Psoas muscle (tissue), 8 donors: ENCODE measurements at places on chromosomes 2 and 18. TPM values are rescaled to one million over a fixed set of nuclear protein-coding genes. Genes with fewer than 3 reads are reported as not detected.

MARCO gene
- total RNA-seq, result 5.3 TPM

BMP10 gene
- 0.17 TPM for total RNA-seq

UPP2 gene
- total RNA-seq, result not detected

DPP10 gene
- not detected for total RNA-seq

AQP12B gene
- total RNA-seq, result not detected

ZNF396 gene
- total RNA-seq, result 0.78 TPM

STPG4 gene
- total RNA-seq, result not detected

TUBA3E gene
- total RNA-seq, result not detected

TCF23 gene
- total RNA-seq, result 0.20 TPM

TNFAIP6 gene
- total RNA-seq, result 0.71 TPM

SERPINB2 gene
- 0.20 TPM for total RNA-seq

MBOAT2 gene
- 1.4 TPM for total RNA-seq

CSRNP3 gene
- total RNA-seq, result 1.6 TPM

EPB41L3 gene
- total RNA-seq, result 23.6 TPM

CNDP1 gene
- total RNA-seq, result not detected

CFAP221 gene
- total RNA-seq, result not detected

DNAJC5G gene
- total RNA-seq, result not detected

CCDC142 gene
- total RNA-seq, result 8.3 TPM

NAT8 gene
- total RNA-seq, result not detected
